D341Med (cell line): ENCODE measurements at places on chromosomes 3 and 15.

- DNase-seq: no peak
These were observed 106.6 kb upstream of the IGSF10 start for GRCh38 chr3:151567477-151567876.

GRCh38 chr3:52455283-52456168 lies at the start of gene NISCH:
Gene NISCH (plus strand): TSS chr3:52455604. CDS start chr3:52455642, 38 bp downstream.
- DNase-seq: peak; percentile 97

DNA sequence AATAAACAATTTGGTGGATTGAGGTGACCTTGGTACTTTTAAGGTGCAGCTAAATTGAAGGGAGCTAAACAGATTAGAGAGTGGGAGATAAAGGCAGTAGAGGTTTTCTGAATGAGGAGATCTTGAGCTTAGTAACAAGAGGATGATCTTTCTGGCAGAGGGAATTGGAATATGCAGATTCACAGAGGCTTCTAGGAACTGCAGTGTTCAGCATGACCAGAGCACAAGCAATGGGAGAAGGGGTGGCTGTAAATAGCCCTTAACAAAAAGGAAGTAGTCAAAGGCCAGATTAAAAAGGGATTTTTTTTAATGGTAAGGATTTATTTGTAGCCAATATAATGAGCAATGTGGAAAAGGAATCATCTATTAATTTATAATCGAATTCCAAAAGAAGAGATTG lies 5.7 kb upstream of the BNIP2 start:
- no peak for DNase-seq

DNA sequence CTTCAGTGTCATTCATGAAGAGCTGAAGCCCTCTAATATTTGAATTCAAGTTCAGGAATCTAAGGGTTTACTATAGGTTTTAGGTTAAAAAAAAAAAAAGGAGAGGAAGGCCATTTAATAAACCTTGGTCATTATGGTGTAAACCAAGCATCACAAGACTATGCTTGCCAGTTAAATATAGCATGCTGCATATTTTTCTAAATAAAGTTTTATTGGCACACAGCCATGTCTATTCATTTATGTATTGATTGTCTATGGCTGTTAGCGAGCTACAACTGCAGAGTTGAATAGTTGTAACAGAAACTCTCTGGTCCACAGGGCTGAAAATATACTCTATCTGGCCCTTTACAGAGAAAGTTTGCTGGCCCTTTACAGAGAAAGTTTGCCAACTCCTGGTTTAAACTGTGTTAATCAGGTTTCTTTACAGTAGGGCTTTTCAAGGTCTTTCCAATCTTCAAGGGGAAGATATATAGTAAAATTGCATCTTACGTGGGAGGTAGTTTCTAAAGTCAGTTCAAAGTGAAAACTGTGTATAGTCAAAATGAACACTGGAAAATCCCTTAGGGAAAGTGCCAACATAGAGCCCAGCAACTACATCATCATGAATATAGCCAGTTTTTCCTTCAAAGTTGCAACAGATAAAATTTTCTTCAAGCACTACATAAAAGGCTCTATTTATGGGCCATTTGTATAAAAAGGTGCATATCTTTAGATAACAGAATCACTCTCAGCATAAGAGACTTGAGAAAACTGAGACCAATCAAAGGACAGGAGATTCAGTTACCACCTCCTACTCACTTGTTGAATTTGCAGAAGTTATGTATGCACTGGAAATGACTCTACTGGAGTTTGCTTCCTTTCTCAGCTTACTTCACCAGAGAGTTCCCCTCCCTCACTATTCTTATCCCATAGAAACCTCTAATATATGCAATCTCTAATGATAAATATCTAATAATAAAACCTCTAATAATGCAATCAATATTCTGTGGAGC lies 49.7 kb upstream of the FRMD4B start:
- DNase-seq: no peak

DNA sequence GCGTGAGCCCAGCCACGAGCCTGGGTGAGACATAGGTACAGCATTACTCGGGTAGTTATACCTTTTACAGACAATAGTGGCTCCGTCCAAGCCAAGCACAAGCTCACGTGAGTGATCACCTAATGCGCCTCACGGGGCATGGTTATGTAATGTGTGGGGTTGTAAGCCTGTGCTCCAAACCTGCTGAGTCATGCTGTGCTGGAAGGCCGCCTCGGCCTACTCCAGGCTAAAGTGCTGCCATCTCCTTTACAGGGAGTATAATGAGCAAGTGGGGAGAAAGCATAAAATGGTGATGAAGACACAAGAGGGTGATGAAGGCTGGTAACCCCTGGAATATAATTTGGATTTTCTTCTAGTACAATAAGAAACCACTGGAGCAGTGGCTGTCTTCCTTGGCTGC lies 175.8 kb upstream of the STT3B start:
- no peak for DNase-seq

GRCh38 chr15:63601704-63602185 lies 4.6 kb downstream of the FBXL22 start:
- peak; percentile 51 for DNase-seq

DNA sequence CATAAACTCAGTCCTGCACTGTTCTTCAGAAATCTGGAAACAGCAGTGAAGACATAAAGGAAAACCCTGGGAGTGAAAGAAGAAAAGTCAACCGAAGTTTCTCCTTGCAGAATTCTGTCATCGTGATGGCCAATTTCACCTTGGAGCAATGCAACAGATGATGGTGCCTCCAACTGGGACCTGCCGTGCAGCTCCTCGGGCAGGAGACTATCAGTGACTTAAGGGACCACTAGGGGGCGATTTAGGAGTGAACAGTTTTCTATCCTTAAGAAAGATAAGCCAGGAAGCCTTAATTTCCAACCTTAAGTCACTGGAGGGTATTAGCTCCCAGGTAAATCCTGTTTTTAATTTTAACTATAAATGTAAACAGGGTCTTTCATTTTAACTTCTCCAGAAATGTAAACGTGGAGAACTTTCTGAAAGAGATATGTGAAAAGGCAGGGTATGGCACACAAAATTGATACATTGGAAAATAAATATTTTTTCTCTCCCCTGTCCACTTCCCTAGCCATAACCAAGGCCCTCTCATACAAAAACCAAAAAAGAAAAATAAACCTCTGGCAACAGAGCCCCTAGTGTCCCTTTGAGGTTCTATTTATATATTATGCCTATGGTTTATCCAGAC lies 116.3 kb downstream of the PDZRN3 start:
- DNase-seq: peak; percentile 71

GRCh38 chr3:126987596-126987995 lies 4.7 kb downstream of the PLXNA1 start:
- DNase-seq: no peak

GRCh38 chr15:77287385-77287784 lies 132.5 kb downstream of the PEAK1 start:
- no peak for DNase-seq

GRCh38 chr15:96764501-96764900 lies 434.0 kb downstream of the NR2F2 start:
- no peak for DNase-seq

DNA sequence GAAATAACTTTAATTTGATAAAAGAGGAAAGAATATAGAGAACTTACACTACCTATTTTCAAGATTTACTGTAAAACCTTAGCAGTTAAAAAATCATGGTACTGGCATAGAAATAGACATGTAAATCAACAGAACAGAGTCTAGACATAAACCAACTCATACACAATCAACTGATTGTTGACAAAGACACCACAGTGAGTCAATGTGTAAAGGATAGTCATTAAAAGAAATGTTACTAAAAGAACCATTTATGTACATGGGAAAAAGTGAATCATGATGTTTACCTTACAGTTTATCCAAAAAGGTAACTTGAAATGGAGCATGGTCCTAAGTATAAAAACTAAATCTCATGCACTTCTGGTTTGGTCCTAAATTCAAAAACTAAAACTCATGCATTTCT lies 847.4 kb downstream of the IGSF11 start:
- DNase-seq: no peak

DNA sequence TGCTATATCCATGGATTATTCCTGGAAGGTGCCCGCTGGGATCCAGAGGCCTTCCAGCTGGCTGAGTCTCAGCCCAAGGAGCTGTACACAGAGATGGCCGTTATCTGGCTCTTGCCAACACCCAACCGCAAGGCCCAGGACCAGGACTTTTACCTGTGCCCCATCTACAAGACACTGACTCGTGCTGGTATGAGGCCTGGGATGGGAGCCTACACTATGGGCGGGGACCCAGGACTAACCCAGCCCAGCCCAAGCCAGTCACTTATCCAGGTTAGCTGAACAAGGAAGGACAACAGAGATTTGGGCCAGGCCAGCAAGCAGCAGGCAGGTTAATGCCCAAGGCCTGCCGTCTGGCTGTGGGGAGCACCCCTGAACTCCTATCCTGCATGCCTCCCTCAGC lies 45.3 kb downstream of the SEMA3G start:
- no peak for DNase-seq
